Effector memory CD4-positive, alpha-beta T cell (primary cell): ENCODE measurements at places on chromosomes 13 and 19.
A peak's percentile ranks its signal among the peaks of the same experiment; 100 is the strongest.

GRCh38 chr13:32134241-32135055 is 102.9 kb downstream of the FRY start:
- DNase-seq = no peak

GRCh38 chr19:18401580-18402112 is 4.2 kb upstream of the LRRC25 start:
- DNase-seq = no peak

DNA sequence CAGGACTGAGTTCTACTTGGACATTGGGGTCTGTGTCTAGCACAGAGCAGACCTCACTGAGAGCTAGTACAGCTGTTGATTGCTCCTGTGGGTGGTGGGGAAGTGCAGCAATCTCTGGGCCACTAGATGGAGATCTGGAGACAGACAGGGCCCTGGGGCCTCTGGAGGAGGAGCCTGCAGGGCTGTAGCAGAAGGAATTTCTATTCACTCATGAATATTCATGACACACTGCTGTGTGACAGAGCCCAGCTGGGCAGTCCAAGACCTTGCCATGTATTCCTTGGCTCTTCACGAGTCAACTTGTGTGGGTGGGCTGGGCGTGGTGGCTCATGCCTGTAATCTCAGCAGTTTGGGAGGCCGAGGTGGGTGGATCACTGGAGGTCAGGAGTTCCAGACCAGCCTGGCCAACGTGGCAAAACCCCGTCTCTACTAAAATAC is 37.5 kb downstream of the SUGP2 start:
- DNase-seq = no peak

- no peak for DNase-seq
Measured at GRCh38 chr13:99085808-99086266, 108.0 kb upstream of the DOCK9 start.

GRCh38 chr19:55451965-55452748 is 9.1 kb upstream of the SHISA7 start:
- DNase-seq = no peak

DNA sequence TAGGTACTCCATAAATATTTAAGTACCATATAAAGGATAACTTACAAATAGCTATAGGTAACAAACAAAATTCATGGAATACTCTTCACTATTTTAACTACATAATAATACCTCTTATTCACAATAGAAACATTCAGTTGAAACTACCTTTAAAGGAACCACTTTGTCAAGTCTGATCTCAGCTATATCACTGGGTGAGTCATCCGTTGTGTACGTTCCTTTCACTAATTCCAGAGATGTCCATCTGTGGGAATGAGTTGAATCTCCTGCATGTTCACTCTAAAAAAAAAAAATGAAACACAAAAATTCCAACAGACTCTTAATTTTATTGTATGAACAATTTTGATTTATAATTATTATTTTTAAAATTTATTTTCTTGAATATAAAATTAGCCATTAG is 149.4 kb upstream of the FBXL3 start:
- no peak for DNase-seq

GRCh38 chr19:6802336-6803035 is 30.0 kb downstream of the VAV1 start:
- DNase-seq = peak; percentile 72

DNA sequence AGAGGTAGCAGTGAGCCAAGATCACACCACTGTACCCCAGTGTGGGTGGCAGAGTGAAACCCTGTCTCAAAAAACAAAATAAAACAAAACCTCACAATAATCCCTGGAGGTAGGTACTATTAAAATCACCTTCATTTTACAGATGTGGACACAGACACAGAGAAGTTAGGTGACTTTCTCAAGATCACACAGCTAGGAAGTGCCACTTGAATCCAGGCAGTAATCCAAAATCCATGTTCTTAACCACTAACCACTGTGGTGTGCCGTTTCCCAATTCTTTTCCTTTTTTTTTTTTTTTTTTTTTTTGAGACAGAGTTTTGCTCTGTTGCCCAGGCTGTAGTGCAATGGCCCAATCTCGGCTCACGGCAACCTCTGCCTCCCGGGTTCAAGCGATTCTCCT is 9.0 kb downstream of the PPP1R14A start:
- DNase-seq = no peak

DNA sequence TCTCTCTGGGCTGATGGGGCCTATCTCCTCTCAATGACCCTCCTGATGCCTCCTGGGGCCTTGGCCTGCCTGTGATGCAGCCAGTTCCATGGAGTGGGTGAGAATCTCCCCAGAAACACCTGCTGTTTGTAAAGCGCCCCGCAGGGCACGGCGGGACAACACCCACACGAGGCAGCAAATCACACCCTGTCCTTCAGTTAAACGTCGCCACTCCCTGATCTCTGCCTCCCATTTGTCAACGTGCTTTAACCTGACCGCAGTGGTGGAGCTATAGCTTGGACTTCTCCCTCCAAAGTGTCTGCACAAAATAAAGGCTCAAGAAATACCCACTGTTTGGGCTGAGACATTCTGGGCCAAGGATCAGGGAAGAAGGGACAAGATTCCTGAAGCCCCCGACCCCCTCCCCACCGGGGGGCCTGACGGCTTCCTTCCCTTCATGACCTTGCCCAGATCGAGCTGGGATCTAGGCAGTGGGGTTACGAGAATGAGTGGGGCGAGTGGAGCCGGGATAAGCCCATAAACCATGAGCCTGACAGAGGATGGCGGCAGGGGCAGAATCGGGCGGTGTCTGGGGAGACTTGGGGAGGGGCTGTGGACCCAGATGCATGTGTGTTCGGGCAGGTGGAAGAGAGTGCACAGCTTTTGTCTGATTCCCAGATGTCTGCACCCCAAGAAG is 8.0 kb downstream of the MYDGF start:
- no peak for DNase-seq

GRCh38 chr19:5664515-5664914 is 15.8 kb downstream of the MICOS13 start:
- DNase-seq = no peak

- no peak for DNase-seq
Measured at GRCh38 chr13:28438598-28439334, 56.2 kb downstream of the FLT1 start.

DNA sequence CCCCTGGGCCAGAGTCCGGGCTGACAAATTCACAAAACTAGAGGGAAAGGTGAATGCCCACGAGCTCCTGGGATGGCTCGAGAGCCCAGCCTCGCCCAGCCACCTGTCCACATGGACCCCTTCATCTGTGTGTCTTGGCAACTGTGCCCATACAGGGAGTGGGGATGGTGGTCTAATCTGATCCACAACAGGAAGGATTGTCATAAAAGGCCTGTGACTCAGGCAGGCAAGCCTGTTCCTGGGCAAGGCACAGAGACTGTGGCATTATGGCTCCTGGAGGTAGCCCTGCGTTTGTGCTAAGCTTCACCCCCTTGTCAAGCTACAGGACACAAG is 20.0 kb downstream of the CAPS start:
- DNase-seq = no peak

DNA sequence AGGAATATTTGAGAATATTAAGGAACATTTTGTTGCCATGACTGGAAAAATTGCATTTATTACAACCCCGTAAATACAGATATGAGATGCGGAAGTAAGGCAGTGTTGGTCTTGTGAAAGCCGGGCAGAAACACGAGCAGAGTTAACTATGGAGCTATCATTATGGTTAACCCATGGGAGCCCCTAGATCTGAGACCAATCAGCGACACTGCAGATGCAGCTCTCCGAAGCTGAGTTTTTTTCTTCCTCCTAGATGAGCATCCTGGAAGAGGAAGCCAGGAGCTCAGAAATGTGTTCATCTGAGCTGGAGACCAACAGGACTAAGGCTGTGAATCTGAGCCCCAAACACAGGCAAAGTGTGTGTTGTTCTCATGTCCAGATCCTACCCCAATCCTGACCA is 123.0 kb upstream of the KL start:
- DNase-seq = no peak

- peak; percentile 21 for DNase-seq
Measured at GRCh38 chr13:40433577-40433976, 232.9 kb downstream of the FOXO1 start.

- no peak for DNase-seq
Measured at GRCh38 chr13:21333186-21333585, 125.9 kb downstream of the ZDHHC20 start.

- no peak for DNase-seq
Measured at GRCh38 chr19:281992-282391, 9.2 kb downstream of the PLPP2 start.

- DNase-seq = no peak
Measured at GRCh38 chr13:51542346-51543242, 41.7 kb upstream of the WDFY2 start.

DNA sequence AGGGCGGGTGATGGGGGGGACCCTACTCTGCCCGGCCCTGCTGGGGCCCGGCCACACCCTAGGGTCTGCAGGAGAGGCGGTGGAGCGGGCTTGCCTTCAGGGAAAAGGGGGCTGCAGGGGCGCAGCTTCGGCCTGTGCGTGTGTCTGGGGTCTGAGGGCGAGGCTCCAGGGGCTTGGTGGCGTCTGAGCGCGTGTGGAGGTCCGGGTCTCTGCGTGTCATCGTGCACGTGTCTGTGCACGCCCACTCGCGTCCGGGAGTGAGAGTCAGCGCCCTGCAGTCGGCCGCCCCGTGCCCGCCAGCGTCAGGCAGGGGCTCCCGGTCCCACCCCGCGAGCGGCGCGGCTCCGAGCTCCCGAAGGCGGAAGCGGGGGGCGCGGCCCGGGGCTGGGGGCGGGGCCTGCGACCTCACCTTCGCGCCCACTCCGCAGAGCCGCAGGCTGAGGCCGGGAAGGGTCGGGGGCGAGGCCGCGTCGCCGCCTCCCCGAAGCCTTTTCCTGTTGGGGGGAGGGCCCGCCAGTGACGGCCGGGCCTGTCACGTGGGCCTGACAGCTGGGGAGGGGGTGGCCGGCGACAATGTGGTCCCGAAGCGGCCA is at the start of gene ARHGAP45:
TSS of gene ARHGAP45 (plus strand) at position 420 of the 593 bp plus-strand sequence. CDS start 239 bp downstream, outside the sequence.
- peak; percentile 79 for DNase-seq

DNA sequence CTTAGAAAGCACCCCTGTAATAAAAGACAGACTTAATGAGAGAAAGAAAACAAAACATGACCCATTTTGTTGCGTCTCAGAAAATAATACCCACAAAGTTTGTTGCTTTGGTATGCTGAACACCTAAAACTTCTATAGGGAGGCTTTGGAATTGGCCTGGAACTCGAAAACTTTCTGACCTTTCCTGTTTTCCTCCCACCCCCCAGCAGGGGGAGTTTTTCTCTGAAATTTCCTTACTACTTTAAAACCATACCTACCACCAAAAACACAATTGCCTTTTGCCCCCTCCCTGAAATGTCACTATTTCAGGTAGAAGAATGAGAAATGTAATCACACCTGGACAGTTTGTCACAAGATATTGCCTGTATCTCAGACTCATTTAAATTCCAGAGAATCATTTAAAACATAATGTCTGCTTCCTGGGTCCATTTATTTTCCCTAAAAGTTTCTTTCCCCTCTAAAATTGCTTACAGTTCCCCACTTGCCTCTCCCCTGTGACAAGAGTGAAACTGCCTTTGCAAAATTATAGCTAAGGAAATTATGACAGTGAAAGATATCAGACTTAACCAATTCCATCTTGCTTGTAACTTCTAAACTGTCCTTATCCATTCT is 2700.2 kb downstream of the PCDH9 start:
- DNase-seq = no peak

DNA sequence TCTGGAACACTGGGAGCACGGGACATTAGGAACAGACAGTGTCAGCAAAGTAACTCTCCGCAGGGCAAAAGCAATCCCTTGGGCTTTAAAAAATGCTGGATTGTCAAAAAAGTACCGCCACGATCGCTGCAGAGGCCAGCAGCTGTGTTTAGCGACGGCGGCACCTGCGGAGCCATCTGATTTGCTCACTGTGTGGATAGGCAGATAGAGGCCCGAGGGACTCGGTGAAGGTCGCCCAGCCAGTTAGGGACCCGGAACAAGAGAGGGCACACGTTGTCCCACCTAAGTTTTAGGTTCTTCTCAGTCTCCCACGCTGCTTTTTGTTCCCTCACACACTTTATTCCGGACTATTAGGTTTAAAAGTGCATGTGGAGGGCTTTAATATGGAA is 238.3 kb downstream of the TEX29 start:
- no peak for DNase-seq

GRCh38 chr13:43686557-43686956 is 100.2 kb downstream of the ENOX1 start:
- DNase-seq = no peak

GRCh38 chr13:43786766-43787517 is at the start of gene ENOX1:
Gene ENOX1 (minus strand): TSS chr13:43786972.
- DNase-seq = no peak

DNA sequence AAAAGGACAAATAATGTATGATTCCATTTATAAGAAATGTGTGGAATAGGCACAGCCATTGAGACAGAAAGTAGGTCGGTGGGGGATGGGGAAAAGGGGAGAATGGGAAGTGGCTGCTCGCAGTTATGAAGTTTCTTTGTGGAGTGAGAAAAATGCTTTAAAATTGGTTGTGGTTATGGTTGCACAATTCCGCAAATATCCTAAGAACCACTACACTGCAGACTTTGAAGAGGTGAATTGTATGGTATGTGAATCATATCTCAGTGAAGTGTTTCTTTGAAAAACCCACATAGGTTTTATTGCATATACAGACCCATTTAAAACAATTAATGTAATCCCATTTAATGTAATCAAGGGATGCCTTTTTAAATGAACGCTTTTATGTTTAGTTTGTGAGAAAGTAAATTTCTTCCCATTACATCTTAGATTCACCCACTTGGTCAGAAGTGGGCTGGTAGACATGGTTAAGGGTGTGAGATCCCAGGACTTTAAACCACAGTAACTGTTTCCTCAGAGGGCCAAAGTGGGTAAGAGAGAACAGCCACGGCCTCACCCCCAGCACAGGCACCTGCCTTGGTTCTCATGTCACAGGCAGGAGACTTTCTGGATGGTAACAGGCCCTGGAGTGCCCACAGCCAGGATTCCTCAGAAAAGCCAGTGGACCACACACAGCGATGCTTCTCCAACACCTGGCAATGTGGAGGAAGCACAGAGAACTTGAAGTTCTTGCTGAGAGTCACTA is 119.3 kb upstream of the GJB6 start:
- DNase-seq = no peak

DNA sequence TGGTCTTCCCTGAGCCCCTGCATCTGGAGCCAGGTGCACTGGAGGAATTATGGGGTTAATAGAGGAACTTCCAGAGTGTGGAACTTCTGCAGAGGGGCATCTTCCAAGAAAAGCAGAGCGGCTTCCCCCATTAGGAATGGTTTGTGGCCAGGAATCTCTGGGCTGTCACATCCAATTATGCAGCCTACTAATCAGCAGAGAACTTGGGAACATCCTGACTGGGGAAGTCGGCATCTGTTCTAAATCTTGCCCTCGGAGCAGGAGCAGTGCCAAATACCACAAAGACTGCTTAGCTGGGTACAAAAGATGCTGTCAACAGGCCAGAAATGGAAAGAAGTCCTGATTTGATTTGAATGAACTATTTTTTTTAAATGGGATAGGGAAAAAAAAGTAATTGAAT is 435.1 kb downstream of the ZNF536 start:
- no peak for DNase-seq

GRCh38 chr19:41234512-41235168 is 15.6 kb downstream of the AXL start:
- no peak for DNase-seq

DNA sequence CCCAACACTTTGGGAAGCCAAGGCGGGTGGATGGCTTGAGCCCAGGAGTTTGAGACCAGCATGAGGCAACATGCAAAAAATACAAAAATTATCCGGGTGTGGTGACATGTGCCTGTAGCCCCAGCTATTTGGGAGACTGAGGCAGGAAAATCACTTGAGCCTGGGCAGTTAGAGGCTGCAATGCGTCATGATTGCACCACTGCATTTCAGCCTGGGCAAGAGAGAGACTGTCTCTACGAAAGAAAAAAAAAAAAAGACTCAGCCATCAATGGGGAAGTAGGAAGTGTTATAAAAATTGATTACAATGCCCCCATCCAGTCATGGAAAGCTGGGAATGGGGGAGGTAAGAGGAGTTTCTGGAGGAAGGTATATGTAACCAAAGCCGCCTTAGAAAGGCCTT is 5.4 kb downstream of the TYK2 start:
- no peak for DNase-seq
